ENCODE measurements at places on chromosomes 3 and 15.

DNA sequence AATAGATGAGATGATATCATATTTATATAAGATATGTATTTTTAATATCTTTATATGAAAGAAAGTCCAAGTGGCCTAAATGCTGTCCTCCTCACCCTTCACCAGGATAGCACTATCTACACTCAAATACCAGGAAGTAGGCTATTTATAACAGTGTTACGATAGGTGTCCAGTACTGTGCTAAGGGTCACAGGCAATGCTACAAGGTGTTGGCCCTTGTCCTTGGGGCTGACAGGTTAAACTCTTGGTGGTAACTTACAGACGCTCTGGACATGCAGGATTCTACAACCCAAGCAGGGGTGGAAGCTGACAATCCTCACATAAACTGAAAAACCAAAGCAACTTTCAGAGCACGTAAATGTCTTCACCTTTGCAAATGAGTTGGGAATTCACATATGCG lies 22.3 kb downstream of the NCEH1 start:
- DNase-seq: no peak

GRCh38 chr3:188507244-188507720 lies 353.3 kb downstream of the LPP start:
- DNase-seq: peak; percentile 84

- DNase-seq: no peak
Measured at GRCh38 chr3:70224337-70224736, 88.1 kb downstream of the MDFIC2 start.

GRCh38 chr15:42994546-42994945 lies 74.0 kb upstream of the TTBK2 start:
- DNase-seq: no peak

- DNase-seq: no peak
Measured at GRCh38 chr15:52492132-52492531, 36.5 kb downstream of the MYO5A start.

DNA sequence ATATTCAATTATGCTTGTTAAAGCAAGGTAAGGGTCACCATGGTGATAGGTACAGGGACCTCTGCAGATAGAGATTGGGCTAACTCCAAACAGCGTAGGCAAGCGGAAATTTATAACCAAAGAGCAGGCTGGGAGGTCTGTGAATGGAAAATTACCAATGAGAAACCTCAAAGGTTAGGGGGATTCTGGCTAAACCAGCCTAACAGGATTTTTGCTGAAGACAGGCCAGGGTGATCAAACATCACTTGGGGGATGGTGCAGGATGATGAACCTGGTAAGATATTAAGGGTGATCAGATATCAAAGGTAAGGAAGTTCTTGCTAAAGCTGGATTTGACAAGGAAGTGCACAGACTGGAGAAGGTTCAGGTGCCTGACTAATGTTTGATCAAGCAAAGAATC lies 35.3 kb upstream of the SNRPN start:
- no peak for DNase-seq

DNA sequence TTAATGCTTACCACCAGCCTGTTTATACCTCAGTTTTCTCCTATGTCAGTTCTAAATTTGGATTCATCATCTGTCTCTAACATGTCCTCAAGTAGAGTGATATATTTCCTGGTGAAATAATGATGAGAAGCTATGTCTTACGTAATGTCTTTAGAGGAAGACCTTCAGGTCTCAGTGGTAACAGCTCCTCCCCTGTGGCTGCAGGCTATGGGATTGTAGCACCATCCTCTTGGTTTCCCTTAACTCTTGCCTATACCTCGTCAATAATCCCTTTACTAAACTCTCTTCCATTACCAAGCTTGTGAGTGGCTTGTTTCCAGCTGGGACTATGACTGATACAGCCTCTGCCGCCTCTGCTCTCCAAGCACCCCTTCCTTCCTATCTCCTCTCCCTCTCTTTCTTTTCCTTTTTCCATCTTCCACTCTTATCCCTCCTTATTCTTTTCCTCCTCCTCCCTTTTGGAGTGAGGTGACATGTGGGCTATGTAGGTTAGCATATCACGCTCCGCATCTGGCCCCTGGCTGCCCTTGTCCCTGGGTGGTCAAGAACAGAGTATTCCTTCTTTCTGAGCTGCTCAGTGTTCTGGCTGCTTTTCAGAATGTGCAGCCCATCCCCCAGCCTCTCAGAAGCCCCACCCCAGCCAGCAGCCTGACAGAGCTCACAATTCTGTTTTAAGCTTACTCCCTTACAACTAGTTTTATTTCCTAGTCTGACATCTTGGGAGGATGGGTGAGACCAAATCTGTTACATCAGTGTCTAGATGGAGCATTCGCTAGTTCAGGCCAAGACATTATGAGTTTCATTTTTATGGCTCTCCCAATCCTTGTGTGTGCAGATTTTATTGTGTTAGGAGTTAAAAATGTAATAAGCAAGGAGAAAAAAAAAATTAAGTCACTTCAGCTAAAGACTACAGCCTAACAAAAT lies 75.0 kb upstream of the RNU6-1 start:
- no peak for DNase-seq

GRCh38 chr3:158249183-158249582 lies 139.3 kb downstream of the RSRC1 start:
- DNase-seq: no peak

Data from amniotic stem cell (primary cell).